CD4-positive, alpha-beta T cell treated with Interleukin-17A for 1 hour (primary cell): ENCODE measurements at places on chromosomes 4 and X.

DNA sequence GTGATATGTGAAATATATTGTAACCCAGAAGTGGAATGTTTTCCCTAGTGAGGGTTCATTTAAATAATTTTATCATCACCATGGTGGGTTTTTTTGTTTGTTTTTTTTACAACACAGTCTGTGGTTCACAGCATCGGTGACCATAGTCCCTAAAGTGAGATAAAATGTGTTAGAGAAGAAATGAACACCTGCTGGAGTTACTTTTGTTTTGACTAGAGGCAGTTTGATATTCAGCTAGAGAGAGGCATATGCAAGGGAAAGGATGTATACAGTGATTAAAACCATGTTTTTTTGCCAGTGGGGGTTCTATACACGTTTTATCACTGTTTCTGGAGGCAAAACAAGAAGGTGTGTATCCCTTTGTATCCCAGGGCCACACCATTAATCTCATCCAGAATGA, 541.5 kb downstream of the PCDH7 start:
- DNase-seq = no peak

- no peak for DNase-seq
Observed at GRCh38 chr4:145851511-145852201, 87.0 kb downstream of the ZNF827 start.

DNA sequence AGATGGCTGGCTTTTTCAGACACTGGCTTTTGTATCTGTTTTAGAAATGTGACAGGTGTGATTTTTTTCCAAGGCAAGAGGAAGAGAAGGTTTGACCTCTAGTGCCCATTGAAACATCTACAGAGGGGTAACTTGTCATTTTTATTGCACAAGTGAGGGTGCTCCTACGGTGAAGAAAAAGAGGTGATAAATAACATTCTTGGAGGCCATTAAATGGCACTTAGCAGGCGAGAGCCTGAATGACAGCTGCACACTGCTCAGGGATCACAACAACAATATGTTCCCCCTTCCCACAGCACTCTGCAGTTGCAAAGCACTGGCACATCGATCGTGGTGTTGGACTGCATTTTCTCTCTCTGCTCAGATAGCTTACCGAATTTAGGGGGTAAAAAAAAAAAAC, 22.9 kb downstream of the FAM184B start:
- DNase-seq = no peak

DNA sequence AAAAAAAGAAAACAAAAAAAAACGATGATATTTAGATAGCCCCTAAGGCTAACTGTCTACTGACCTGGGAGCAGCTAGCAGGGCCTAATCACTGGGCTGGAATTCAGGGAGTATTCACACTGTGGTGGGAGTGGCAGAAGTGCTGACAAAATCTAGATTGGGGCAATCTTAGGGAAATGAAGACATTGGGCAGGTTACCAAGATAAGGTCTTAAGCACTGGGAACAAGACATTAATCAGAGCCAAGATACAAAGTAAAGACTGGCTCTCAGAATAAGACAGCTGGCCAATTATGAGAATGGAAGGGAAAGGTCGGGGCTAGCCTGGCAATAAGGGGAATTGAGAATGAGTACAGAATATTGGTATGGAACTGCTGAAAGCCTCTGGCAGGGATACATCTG, 100.2 kb upstream of the GRIA3 start:
- no peak for DNase-seq

DNA sequence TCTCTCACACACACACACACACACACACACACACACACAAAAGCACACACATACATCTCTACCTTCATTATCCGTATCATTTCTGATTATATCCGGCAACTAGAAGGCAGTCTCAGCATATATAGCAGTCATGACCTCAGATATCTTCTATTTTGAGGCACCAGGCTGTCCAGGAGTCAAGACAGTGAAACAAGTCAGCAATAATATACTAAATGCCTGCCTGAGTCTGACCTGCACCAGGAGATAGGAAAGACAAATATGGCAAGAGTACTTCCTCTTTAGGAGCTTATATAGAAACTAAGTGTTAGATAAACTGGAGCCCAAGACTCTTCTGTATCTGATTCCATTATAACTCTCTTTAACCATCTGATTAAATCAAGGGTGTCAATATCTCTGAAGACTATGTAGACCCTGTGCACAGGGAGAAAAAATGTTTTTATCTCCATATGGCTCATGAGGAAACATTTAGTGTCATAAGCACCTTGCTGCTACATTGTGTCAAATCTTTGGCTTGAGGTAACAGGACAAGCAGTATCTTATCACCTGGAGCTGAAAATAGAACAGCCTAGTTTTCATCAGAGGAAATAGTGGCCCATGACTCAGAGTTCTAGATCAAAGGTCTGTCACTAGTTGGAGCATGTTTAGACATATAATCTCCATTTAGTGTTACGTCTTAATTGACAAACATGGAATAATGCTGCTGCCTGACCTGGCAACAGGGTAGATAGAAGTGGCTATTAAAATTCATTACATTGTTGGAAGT, 27.0 kb upstream of the FAM47B start:
- DNase-seq = no peak

- no peak for DNase-seq
Observed at GRCh38 chrX:2383735-2384134, 117.0 kb downstream of the DHRSX start.

DNA sequence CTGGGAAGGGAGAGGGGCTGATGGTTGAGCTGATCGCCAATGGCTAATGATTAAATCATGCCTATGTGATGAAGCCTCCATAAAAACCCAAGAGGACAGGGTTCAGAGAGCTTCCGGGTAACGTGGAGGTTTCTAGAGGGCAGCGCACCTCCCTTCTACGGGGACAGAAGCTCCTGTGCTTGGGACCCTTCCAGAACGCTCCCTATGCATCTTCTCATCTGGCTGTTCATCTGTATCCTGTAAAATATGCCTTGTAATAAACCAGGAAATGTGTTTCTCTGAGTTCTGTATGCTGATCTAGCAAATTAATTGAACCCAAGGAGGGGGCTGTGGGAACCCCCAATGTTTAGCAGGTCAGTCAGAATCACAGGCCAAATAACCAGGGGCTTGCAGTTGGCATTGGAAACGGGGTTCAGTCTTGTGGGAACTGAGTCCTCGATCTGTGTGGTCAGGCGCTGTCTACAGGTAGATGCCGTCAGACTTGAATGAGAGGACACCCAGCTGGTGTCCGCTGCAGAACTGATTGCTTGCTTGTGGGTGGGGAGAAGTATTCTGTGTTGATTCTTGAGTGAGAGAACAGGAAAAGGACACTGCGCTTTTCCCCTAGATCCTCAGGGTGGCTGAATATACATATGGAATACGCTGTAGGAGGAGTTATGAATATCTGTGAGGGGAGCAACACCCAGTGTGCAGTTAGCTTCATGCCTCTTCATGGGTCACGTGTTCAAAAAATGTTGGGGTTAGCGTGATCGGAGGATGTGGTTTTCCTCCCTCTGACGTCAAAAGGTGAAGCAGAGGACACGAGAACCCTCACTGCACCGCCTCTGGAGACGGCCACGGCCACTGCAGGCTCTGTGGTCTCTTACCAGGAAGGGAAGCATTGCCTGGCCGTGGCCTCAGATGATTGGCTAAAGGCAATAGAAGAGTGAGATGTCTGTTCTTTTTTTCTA, 29.2 kb downstream of the HTT-AS start:
- DNase-seq = peak; percentile 88

DNA sequence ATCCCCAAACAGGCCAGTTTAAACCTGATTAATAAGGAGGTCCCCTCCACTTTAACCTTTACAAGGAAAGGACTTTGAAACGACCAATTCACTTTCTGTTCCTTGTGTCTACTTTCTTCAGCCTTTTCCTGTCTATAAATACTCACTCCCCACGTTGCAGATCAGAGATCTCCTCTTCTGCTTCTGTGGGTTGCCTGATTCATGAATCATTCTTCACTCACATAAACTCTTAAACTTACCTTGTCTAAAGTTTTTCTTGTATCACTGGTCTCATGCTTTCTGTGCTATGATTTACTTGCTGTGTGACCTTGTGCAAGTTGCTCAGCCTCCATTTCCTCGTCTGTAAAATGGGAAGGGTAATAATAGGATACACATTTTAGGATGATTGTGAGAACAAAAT, 236.1 kb downstream of the QDPR start:
- DNase-seq = no peak

DNA sequence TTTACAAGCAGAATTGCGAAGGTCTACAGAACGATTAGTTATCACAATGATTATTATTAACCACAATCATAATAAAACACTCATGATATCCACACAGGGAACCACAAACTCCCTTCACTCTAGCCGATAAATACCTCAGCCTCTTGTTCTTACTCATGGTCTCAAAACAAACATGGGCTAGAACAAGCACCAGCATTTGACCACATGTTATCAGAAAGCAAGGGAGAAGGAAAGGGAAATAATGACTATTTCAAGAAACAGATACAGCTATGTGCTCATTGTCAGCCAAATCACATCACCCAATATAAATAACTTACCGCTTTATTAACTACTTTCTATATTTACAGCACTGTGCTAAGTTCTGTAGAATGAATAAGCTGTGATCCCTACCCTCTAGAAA, 663.2 kb upstream of the HTR2C start:
- DNase-seq = no peak

DNA sequence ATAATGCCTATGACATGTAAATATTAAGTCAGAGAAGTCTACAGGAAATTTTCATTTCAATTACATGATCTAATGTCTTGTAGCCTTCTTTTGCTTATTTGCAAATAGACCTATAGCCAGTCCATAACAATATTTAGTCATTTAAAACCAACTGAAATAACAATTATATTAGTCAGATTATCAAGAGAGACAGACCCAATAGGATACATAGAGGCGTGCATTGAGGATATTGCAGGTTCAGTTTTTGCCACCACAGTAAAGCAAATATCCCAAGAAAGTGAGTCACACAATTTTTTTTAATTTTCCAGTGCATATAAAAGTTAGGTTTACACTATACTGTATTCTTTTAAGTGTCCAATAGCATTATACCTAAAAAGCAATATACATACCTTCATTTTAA, 349.7 kb upstream of the ATOH1 start:
- DNase-seq = no peak

DNA sequence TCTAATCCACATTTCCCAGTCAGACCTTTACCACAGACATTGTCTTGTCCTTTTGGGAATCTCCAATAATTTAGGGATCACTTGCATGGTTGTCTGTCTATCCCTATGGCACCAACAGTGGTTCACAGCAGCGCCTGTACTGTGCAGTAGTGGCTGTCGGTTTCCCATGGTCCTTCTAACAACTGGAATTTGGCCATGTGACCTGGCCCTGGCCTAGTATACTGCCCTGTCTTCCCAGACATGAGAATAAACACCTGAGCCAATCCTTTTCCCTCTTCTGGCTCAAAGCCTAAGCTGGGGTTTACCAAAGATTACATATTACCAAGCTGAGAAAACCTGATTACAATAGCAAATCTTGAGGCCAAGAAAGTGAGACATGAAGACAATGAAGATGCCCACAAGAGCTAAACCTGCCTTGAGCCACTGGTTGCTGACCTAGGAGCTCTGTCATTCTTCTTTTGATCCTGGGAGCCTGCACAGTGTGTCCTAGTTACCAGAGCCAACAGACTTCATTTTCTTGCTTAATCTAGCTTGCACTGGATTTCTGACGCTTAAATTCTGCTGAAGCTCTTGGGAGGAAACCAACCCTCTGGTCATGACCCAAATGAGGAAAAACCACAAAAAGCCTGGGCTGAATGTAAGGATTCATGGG, 92.1 kb downstream of the SCD5 start:
- DNase-seq = no peak

GRCh38 chr4:152307669-152308068, 228.2 kb downstream of the FBXW7 start:
- DNase-seq = no peak

DNA sequence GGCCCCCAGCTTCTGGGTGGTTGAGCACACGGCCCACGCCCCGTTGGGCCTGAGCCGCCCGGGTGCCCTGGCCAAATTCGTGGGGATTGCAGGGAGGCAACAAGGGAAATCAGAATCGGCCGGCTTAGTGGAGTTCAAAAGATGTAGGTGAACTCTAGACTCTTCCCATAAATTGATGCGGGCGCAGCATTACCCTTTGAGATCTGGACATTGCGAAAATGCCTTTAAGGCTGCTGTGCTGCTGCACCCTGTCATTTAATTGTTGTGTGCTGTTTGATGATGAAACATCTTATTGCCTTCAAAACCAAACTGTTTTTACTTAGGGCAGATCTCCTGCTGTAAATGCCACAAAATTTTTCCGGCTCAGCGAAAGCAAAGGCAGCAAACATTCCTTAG, 409 bp upstream of the MPP1 start:
- no peak for DNase-seq

DNA sequence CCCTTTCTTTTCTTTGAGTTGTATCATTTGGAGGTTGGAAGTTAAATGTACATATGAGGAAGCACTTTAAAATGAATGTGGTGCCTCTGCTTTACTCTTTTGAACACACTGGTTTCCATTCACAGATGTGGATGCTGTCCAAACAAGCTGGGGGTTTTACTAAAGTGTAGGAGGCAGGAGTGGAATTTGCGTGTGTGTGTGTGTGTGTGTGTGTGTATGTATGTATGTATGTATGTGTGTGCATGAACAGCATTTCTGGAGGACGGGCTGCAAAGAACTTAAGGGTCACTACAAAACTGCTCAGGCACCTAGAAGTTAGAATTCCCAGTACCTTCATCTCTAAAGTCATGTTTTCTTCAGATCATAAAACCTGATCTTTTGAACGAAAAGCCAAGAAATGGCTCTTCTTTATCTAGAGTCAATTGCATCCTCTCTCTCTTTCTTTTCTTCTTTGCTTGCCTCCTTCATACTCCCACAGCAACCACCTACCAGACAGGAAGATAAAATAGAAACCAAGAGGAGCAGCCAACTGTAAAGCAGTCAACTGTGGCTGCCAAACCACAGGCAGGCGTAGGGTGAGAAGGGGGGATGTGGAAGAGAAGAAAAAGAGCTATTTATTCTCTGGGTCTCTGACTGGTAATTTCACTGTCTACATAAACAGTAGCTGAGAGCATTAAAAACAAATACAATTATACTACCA, 177.0 kb upstream of the RASGEF1B start:
- DNase-seq = peak; percentile 42

- DNase-seq = no peak
Observed at GRCh38 chr4:119643306-119644042, 14.9 kb upstream of the PDE5A start.

- no peak for DNase-seq
Observed at GRCh38 chr4:115923152-115923551, 809.7 kb upstream of the NDST4 start.

DNA sequence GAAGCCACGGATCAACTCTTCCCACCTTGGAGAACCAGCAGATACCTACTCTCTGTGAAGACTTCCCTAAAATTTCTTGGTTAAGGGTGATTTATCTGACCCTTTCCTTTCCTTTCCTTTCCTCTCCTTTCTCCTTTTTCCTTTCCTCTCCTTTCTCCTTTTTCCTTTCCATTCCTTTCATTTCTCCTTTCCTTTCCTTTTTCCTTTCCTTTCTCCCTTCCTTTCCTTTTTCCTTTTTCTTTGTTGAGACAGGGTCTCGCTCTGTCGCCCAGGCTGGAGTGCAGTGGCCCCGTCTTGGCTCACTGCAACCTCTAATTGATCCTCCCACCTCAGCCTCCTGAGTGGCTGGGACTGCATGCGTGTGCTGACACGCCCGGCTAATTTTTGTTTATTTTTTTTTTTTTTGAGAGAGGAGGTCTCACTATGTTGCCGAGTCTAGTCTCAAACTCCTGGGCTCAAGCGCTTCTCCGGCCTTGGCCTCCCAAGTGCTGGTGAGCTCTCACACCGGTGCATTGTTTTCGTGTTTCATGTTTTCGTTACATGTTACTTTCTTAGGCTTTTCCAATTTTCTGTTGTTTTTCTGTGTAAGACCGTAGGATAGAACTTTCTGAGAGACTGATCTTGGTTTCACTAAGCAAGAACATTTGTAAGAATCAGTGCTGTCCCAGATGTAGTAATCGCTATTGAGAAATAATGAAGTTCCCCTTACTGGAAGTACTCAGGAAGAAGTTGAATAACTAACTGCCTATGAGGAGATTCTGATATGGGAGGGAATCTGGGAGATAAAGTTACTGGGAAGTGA, 2.0 kb downstream of the TMEM165 start:
- DNase-seq = no peak
